ENCODE measurements at places on chromosomes 7 and 10.

GRCh38 chr7:98870121-98870651 lies 372 bp upstream of the TMEM130 start:
- no peak for DNase-seq

- no peak for DNase-seq
Measured at GRCh38 chr10:52394246-52394645, 80.2 kb downstream of the DKK1 start.

- no peak for DNase-seq
Measured at GRCh38 chr10:13925971-13926780, 339.4 kb downstream of the PRPF18 start.

- DNase-seq, result no peak
Measured at GRCh38 chr7:13639396-13639795, 350.1 kb downstream of the ETV1 start.

- no peak for DNase-seq
Measured at GRCh38 chr7:150787321-150788281, 12.6 kb downstream of the TMEM176B start.

- DNase-seq, result no peak
Measured at GRCh38 chr10:69125554-69125953, 1.6 kb downstream of the VPS26A start.

- DNase-seq, result no peak
Measured at GRCh38 chr10:105675333-105675732, 1034.2 kb downstream of the SORCS3 start.

- DNase-seq, result no peak
Measured at GRCh38 chr7:69652947-69653701, 54.8 kb downstream of the AUTS2 start.

DNA sequence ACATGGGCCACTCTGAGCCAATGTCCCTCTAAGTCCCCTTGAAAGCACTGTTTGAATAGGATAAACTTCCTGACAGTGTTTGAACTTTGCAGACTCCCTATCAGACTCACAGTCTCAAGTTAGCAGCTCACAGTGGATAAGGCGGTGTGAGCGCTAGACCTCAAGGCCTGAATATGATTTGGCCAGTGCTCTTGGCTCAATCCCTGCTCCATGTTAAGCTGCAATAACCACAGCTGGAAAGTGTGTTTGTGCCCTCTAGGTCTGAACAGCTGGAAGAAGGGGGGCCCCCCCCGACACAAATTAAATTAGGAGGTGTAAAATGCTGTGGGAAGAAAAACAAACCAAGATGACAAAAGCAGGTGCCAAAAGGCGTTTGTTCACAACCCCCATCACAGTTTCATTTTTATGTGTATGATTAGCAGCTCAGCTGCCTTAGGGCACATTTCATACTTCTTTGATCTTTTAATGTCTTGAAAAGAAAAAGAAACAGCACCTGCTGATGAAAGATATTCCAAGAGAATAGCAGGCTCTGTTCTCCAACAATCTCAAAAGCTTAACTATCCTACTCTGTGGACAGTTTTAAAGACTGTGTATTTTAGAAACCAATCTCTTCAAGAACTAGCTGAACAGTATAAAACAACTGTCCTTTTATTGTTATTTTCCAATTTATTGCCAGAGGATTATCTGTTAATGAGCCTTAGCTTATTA lies 167.6 kb downstream of the SNX13 start:
- DNase-seq, result no peak

DNA sequence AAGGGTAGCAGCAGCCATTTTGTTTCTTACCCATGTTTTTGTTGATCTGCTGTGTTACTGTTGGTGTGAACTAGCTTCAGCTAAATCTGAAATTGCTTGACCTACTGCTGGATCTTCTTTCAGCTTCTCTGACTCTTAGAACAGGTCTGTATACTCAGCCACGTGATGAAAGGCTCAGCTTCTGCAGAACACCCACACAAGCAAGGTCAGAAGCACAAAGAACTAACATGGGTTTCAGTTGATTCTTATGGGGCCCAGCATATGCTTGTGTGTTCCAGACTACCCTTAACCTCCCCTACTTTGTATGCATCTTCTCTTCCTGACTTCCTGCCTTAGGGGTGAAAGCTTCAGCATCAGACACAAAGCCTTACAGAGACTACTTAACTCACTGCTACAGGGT lies 186.8 kb downstream of the HGF start:
- DNase-seq, result no peak

DNA sequence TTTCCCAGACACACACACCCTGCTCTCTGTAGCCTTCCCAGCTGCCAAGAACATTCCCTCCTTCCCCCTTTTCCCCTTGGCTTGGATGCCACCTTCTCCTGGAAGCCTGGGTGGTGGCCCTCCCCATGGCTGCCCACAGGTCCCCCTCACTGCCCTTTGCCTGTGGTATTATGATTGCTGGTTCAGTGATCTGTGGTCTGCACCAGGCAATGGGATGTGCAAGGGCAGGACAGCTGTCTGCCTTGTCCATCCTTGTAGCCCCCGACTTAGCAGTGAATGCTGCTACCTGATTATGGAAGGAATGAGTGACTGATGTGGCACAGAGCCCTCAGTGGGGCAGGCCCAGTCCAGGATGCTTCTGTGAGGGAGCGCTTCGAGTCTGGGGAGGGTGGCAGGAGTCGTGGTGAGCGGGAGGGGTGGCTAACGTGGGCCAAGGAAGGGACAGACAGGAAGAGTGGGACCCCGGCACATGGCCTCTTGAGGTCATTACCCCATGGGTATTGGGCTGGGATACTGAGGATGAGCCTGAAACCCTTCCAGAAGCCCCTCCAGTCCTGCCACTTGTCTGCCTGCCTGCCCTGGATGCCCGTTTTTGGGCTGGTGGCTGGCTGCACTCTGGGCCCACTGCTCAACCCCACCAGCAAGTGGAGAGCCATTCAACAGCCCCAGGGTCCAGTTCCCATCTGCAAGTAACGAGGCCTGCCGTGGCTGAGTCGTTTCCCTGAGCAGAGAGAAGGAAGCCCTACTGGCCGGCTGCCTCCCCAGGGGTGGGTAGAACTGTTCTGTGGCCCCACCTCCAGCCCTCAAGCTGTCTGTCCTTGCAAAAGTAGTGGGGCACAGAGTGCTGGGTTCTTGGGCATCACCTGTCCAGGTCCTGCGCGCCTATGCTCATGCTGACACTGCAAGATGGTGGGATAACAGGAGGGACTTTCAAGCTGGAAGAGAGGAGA lies 8.8 kb downstream of the CHST3 start:
- DNase-seq, result no peak

DNA sequence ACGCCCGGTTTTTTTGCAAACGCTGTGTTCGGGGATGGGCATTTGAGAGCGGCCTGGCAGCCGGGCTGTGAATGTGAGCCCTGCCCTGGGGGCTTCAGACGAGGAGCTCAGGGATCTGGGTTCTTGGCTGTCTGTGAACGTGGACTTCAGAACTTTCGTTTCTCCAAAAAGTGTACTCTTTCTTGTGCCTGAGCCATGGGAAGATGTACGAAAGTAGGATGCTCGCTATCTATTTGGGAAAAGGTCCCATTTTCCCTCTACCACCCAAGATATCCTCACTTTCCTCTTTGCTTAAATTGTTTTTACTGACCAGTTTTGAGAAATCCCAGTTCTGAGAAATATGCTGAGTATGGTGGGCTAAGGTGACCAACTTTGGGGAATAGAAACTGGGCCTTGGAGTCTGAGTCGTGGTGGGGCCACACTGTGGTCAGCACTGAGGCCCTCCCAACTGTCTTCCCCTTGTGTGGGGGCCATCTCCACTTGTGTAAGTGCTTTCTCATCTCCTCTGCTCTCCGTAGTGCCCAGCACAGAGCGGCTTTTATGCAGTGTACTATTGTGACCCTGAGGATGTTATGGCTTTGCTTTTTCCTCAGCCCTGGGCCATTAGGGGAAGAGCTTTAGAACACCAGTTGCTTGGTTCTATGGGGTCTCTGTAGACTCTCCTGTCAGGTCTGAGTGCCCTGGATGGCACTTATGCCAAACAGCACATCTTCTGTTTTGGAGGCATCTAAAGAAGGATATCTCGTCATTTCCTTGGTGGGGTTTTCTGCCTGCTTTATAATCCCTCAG lies 918 bp downstream of the DBNL start:
- no peak for DNase-seq

DNA sequence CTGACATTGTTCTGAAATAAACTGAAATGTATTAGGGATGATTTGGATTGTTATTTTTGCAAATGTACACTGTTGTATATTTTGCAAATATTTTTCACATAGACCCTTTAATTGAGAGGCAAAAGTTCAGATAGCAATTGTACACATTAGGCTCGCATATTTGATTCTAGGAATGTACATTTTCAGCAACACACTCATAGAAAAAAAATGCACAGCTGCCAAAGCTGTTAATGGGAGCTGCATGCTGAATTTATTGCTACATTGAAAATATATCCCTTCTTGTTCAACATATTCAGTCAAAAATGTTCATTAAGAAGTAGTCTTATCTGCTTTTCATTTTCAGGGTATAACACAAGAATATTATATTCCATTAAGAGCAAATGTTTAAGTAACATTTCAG lies 512.9 kb downstream of the ATRNL1 start:
- DNase-seq, result no peak

DNA sequence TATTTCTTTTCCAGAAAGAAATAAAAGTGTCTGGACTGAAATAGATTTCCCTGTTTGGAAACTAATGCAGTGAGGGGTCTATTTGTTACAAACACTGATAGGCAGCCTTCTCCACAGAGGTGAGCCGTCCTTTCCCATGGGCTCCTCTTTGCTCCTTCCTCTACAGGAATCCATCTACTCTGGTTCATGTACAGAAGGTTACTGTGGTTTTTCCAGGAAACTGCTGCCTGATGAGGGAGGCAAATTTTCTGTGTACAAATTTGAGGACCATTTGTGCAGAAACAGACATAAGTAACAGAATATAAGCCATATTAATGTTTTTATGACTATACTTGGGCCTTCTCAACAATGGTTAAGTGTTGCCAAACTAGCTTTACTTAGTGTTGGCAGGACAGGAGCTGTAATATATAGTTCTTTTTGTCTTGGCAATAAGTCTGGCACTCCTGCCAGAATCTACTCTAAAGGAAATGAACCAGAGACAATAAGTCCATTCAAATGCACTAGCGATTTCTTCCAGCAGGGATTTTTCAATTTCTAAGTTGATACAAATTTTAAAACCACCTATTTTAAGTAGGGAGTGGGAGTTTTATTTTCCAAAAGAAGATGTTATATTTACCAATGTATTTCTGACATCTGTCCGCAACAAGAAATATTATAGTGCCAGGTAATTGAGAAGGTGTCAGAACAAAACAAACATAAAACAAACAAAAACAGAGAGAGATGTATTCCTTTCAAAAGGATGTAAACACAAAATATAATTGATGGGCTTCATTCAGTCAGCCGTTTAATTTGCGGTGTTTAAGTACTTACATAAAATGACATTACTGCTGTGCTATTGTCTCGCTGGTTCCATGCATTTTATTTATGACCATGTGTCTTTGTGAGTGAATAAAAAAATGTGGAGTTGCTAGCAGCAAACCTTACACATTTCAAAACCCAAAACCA lies 91.0 kb upstream of the NFE2L3 start:
- no peak for DNase-seq

GRCh38 chr10:4443419-4443818 lies 382.6 kb upstream of the AKR1E2 start:
- no peak for DNase-seq

GRCh38 chr7:85041605-85042216 lies 145.1 kb downstream of the SEMA3D start:
- peak; percentile 83 for DNase-seq

GRCh38 chr10:51001587-51001986 lies 72.7 kb upstream of the PRKG1 start:
- peak; percentile 36 for DNase-seq

GRCh38 chr7:95104739-95105138 lies 197.3 kb downstream of the PPP1R9A start:
- peak; percentile 16 for DNase-seq

DNA sequence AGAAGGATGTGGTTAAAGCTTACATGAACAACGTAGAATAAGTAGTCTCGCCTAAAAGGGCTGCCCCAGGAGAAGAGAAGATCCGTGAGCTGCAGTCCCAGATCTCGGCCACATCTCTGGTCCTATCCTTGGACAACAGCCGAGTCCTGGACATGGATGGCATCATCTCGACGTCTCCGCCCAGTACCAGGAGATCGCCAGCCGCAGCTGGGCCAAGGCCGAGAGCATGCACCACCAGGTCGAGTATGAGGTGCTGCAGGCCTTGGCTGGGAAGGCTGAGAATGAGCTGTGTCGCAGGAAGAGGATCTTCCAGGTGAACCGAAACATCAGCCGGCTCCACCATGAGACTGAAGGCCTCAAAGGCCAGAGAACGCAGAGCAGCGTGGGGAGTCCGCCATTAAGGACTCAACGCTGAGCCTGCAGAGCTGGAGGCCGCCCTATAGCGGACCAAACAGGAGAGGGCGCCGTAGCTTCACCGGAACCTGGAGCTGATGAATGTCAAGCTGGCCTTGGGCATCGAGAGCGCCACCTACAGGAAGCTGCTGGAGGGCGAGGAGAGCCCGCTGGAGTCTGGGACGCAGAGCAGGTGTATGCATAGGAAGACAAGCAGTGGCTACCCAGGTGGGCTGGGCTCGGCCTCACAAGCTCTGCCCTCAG lies 22.2 kb downstream of the LIPK start:
- DNase-seq, result peak; percentile 13

- peak; percentile 53 for DNase-seq
Measured at GRCh38 chr7:2116989-2117591, 115.7 kb downstream of the MAD1L1 start.

DNA sequence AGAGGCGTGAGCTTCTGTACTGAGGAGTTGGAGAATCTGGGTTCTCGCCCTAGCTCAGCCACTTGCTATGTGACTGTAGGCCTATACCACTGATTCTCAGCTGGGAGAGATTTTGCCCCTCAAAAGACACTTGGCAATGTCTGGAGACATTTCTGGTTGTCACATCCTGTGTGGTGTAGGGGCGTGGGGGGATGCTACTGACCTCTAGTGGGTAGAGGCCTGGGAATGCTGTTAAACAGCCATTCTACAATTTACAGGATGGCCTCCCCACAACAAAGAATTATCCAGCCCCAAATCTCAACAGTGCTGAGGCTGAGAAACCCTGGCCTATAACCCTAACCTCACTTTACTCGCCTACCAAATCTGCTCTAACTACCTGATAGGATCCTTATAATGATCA lies 58.8 kb upstream of the GAD2 start:
- DNase-seq, result no peak

GRCh38 chr7:151372612-151373265 lies 31.1 kb downstream of the NUB1 start:
- DNase-seq, result no peak

DNA sequence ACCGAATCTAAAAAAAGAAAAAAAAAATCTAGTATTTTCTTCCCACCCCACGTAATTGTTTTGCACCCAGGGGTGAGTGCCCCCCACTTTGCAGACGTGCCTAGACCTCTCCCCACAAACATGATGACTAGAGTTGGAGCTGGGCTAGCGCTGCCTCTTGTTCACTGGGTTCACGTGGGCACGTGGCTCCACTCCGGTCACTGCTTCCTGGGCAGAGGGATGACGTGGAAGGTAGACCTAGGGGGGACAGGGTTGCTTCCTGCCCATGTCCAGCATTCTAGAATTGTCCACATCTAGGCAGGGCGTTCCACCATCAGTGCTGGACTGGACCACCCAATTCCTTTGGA lies 861 bp upstream of the LIMK1 start:
- no peak for DNase-seq

DNA sequence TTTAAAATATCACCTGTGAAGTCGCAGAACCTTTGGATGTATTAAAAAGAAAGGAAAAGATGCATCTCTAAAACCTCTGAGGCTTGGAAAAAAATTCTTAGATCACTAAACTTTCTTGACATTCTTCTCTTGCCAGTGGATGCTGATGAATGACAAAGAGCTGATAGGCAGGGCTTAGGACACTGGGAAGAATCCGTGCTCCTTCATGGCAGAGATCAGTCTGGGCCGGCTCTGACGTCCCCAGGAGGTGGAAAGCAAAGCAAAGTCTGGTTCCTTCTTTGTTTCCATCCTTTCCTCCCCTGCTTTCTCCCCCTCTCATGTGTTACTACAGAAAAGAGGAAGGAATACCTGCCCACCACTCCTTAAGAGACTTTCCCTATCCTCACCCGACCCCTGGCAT lies 161.9 kb downstream of the PRKCQ start:
- DNase-seq, result no peak
